ENCODE measurements at places on chromosomes 12 and 14.
A peak's percentile ranks its signal among the peaks of the same experiment; 100 is the strongest.

GRCh38 chr12:127334912-127335644 lies 931.9 kb upstream of the TMEM132C start:
- no peak for DNase-seq

- no peak for DNase-seq
These were observed 231.0 kb downstream of the RBM19 start for GRCh38 chr12:113735131-113735530.

DNA sequence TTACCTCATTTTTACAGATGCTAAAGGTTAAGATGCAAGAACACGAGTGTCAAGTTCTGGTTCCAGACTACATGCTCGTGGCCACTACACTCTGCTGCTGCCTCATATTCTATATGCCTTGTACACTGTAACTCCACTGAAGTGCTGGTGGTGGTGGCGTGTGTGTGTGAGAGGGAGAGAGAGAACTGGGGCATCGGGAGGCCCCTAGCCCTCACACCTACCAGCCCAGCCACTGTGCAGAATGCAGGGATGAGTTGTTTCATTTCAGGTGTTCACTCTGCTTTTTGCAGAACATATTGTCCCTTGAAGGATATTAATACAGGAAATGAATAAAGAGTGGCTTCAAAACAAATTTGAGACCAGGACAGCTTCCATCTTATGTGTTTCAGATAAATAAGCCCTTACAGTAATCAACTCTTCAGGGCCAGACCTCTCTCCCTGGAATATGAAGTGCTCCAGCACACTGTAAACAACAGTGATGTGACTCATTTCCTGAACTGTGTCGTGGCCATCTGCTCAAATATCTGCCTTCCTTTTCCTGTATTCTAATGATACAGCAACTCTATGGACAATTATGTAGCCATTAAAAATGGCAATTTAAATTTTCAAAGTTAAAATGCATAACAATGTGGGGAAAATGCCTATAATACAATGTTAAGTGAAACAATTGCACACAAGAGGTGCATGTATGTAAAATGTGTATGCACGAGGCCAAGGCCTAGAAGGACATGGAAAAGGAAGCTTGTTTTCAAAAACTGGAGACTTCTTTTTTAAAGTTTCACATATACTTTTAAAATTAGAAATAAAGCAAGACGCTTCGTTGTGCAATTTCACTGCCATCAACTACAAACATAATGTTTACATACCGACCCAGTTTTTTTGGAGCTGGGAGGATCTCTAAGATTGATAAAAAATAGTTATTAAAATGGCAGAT lies 215.4 kb downstream of the PELI2 start:
- DNase-seq, result no peak

GRCh38 chr14:26132061-26132645 lies 465.7 kb downstream of the NOVA1 start:
- DNase-seq, result no peak

GRCh38 chr14:88786715-88787114 lies 6.0 kb downstream of the EML5 start:
- no peak for DNase-seq

DNA sequence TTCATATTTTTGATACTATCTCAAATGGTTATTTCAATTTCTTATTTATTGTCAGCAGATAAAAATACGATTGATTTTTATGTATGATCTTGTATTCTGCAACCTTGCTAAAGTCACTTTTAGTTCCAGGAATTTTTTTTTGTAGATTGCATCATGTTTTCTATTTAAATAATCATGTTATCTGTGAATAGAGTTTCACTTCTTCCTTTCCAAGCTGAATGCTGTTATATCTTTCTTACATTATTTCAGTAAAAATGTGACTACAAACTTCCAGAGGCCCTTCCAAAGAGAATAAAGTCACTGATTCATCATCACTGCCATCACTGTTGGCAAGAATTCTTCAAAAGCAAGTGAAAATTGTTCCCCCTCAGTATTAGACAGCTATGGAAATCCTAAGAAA lies 104.7 kb upstream of the RAP1B start:
- DNase-seq, result no peak

DNA sequence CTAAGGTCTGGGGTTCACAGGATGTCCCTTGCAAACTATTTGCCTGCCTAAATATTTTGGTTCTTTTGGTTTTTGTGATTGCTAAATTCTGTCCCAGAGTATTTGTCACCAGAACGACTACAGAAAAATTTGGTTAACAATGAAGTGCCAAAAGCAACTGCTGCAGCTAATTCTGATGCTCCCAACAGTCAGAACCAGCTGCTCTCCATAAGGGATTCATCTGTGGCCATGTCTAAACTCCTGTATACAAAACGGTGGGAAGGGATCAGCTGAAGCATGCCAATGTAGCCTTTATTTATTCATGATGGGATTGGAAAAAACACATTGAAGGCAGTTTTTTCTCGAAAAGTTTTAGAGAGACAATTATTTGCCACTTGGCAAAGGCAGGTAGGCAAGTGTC lies 29.3 kb upstream of the PELI2 start:
- no peak for DNase-seq

- no peak for DNase-seq
These were observed 54.9 kb upstream of the SCN8A start for GRCh38 chr12:51536159-51536558.

GRCh38 chr14:90521084-90521929 lies 124.5 kb downstream of the CALM1 start:
- no peak for DNase-seq

GRCh38 chr12:2341051-2341751 lies 288.4 kb downstream of the CACNA1C start:
- DNase-seq, result no peak

- DNase-seq, result peak; percentile 31
These were observed 25.6 kb upstream of the MAP1LC3B2 start for GRCh38 chr12:116533343-116534251.

- no peak for DNase-seq
These were observed 17.4 kb downstream of the CEP170B start for GRCh38 chr14:104882325-104882973.

- DNase-seq, result no peak
These were observed 17.8 kb downstream of the USP15 start for GRCh38 chr12:62278022-62278421.

DNA sequence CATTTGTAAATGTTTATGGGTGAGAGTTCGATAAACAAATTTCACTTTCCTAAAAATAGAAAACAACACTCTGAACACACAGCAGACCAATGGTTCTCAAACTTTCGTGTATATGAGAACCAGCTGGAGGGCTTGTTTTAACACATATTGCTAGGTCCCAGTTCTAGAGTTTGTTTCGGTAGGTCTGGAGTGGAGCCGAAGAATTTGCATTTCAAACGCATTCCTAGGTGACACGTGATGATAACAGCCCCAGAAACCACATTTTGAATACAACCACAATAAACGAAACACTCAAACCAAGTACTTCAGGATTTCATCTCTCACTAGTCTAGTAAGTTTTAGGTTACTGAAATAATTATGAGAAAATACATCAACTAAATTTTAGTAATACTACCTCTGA lies 17.1 kb downstream of the SEC23A start:
- no peak for DNase-seq

GRCh38 chr14:87494010-87494409 lies 499.0 kb downstream of the GALC start:
- no peak for DNase-seq

- DNase-seq, result no peak
These were observed 14.9 kb downstream of the LTA4H start for GRCh38 chr12:96020314-96021003.

GRCh38 chr12:23236811-23237210 lies 611.8 kb downstream of the ETNK1 start:
- no peak for DNase-seq

GRCh38 chr12:24561882-24562770 lies 386.8 kb downstream of the BCAT1 start:
- no peak for DNase-seq

DNA sequence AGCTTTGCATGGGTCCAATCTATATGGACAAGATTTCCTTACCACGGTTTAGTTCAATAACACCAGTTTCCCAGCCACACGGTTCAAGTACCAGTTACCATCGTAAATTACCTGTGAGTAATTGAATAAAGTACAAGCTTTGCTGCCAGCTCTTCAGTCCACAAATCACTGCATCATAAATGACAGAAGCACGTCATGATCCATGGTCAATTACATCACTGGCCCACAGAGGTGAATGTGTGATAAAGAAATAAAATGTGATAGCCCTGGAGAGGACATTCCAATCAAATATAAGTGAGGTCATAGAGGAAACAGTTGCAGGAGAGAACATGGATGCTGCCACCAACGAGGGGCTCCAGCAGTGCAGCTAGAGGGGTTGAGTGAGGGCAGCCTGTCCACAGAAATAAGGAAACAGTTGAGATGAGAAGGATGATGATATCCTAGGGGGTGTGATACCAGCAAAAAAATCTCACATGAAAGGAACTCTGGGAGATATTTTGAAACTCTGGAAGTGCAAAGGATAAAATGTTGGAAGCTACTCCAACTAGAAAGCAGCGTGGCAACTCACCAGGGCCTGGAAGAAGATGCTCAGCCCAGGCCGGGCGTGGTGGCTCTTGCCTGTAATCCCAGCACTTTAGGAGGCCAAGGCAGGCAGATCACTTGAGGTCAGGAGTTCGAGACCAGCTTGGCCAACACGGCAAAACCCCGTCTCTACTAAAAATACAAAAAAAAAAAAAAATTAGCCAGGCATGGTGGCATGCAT lies 5.8 kb upstream of the DYNC1H1 start:
- no peak for DNase-seq

DNA sequence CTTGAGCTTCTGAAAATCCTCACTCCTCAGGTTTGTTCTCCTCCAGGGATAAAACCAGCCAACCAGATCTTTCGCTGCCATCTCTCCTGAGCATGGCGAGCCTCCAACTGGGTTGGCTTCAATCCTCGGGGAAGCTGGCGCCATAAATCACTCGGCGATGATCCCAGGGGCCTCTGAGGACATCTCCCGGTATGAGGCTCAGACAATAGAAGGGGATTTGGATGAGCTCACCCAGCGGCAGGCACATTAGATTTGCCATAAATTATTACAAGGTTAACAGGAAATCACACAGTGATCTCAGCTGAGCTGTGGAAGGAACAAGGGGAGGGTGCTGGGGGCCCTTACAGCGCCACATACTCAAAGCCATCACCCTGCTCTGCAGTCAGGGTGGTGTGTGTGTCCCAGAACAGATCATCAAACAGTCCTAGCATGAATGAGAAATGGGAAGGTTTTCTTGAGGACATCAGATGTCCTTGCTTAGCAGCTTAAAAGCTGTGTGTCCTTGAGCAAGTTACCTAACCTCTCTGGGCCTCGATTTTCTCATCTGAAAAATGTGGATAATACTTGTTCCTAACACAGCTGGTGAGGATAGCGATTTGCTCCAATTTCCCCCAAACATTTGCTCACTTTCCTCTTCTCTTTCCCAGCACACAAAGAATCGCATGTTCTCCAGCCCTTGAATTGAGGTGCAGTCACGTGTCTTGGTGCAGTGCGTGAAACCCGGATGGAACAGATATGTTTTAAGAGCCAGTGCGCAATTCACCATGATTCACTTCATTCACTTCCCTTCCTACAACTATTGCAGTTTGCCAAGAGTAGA lies 142.8 kb downstream of the SCARB1 start:
- DNase-seq, result no peak

- DNase-seq, result no peak
These were observed 96.3 kb downstream of the CACNA1C start for GRCh38 chr12:2149091-2149490.
